ENCODE measurements at places on chromosomes 5 and 9.

GRCh38 chr9:36833954-36834353 is 200.1 kb downstream of the PAX5 start:
- DNase-seq = peak; percentile 22

GRCh38 chr9:35669331-35670145 is 4.2 kb upstream of the CA9 start:
- DNase-seq = peak; percentile 57

GRCh38 chr5:59790376-59790775 is 103.2 kb downstream of the PDE4D start:
- DNase-seq = peak; percentile 75

DNA sequence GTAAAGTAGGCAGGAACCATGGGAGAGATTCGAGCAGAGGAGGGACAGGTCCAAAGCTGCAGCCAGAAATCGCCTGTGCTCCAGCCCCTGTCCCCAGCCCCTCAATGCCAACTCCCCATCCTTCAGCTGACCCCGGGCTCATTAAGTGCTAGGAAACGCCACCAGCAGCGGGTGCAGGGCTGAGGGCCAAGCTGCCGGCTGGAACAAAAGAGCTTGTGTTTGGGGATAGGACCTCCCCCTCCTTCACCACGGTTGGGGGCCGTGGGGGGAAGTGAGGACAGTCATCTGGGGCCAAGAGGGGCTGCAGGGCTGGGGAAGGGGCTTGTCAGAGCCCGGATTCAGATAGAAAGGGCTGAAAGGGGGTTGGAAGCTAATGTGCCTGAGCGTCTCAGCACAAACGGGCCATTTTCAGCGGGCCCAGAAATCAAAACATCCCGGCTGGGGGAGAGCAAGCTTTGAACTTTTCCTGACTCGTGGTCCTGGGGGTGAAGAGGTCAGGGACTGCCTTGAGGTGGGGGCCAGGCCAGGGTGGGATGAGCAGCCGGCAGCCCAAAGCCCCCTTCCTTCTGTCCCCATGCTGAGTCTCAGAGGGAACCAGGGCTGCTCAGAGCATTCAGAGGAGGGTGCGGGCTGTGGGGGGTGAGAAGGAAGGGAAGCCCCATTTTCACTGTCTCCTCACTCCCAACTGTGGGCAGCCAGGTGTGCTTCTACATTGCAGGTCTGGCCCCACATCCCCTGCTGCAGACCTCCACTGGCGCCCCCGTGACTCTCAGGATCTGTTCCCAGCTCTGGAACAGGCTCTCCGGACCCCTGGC is 69.4 kb upstream of the DAB2IP start:
- no peak for DNase-seq

- no peak for DNase-seq
Observed at GRCh38 chr5:96726802-96727201, 64.6 kb downstream of the CAST start.

- no peak for DNase-seq
Observed at GRCh38 chr9:8179381-8180053, 379.9 kb upstream of the DMAC1 start.

GRCh38 chr5:172875505-172876279 is 41.6 kb downstream of the ERGIC1 start:
- peak; percentile 45 for DNase-seq

DNA sequence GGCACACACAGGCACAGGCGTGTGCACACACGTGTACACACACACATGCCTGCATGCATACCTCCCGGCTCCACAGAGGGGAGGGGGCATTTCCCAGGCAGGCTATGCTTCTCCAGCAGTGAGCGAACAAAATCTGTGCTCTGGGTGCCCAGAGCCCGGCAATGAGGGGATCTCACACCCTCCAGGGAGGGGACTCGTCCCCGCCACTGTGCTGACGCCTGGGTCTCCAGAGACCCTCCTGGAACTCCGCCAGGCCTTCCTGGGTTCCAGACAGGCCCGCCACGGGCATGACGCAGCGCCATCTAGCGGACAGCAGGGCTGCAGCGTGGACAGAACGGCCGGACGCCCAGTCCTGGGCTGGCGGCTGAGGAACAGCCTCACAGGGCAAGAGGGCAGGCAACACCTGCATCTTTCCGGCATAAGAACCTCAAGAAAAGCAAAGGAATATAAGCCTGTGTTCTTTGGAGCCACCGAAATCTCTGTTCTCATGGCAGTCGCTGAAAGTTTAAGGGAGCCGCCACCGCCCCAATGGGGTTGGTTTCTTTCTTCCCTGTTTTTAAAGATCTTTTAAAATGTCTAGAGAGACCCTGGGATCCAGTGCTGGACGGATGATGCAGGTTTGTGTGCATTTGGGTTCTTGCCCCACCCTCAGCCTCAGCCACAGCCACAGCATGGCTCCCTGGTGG is 135.6 kb upstream of the PPP1R26 start:
- peak; percentile 12 for DNase-seq

DNA sequence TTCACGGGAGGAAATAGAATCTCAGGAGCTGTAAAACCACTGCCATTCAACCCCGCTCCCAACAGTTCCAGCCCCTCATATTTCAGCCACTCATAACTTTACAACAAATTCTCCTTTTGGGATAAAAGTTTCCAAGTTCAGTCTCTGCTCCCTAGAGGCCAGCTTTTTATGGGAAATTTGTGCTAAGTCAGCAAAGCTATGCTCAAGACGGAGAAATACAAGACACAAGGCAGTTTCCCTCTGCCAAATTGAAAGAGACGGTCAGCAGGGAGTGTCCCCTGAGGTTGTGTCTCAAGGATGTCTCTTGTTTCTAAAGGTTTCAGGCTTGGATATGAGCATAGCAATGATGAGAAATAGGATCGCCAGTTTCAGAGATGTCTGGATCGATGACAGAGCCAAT is 608.6 kb downstream of the CCDC171 start:
- no peak for DNase-seq

GRCh38 chr9:21685502-21685901 is 116.9 kb upstream of the MTAP start:
- no peak for DNase-seq

GRCh38 chr9:93929231-93929630 is 25.9 kb downstream of the BARX1 start:
- no peak for DNase-seq

DNA sequence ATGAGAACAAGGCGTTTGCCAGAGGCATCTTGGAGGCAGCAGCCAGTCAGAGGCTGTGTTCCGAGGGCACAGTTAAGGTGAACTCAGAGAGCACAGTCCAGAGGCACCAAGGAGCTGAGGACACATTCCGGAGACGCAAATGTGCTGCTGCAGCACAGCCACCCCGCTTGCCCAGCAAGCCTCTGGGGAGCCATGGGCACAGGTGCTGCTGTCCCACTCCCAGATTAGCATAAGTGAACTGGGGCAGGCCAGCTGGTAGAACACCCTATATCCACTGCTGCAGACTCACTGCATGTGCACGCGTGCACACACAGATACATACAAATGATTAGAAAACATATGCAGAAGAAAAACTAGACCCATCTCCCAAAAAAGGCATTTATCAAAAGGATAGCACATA is 164.5 kb downstream of the EBF1 start:
- DNase-seq = no peak

GRCh38 chr5:56409331-56410190 is 176.4 kb upstream of the ANKRD55 start:
- peak; percentile 78 for DNase-seq

- DNase-seq = no peak
Observed at GRCh38 chr5:107878661-107879060, 207.9 kb upstream of the EFNA5 start.

DNA sequence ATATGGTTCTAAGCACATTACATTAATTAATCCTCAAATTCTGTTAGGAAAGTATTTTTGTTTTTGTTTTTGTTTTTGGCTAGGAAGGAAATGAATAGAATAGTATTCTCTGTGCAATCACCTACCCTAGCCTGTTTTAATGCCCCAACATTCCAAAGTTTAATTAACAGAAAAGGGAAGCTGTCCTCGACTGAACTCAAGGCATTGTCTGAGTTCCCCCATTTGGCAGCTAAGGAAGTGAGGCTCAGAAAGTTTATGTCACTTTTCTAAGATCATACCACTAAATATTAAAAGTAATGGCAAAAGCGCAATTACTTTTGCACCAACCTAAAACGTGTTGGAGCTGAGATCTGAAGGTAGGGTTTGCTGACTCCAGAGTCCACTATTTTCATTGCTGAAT is 59.8 kb downstream of the FGF1 start:
- no peak for DNase-seq

All from ELR (cell line).